Epithelial cell of umbilical artery (primary cell): ENCODE measurements at places on chromosomes 5 and 9. TPM values are rescaled to one million over a fixed set of nuclear protein-coding genes. Genes with fewer than 3 reads are reported as not detected.

Gene SERF1B
- total RNA-seq, result 33.8 and 45.6 TPM in 2 replicates

Gene SSBP2
- 4.1 and 4.5 TPM in 2 replicates for total RNA-seq

Gene ACTBL2
- under 0.01 TPM in 1 of 2 replicates, not detected in the other for total RNA-seq

Gene LMNB1
- total RNA-seq, result 96.8 and 139 TPM in 2 replicates

Gene GRM6
- not detected in 2 replicates for total RNA-seq

Gene LECT2
- total RNA-seq, result not detected in 2 replicates

Gene FST
- 45.5 and 47.7 TPM in 2 replicates for total RNA-seq

Gene TSSK1B
- not detected in 2 replicates for total RNA-seq

Gene SPINK13
- total RNA-seq, result not detected in 2 replicates

Gene CEP120
- total RNA-seq, result 12.3 and 16.0 TPM in 2 replicates
